T-helper 1 cell (primary cell): ENCODE measurements at places on chromosomes 11 and 22.

- no peak for DNase-seq
Observed at GRCh38 chr11:107655602-107656001, 56.3 kb downstream of the SLN start.

DNA sequence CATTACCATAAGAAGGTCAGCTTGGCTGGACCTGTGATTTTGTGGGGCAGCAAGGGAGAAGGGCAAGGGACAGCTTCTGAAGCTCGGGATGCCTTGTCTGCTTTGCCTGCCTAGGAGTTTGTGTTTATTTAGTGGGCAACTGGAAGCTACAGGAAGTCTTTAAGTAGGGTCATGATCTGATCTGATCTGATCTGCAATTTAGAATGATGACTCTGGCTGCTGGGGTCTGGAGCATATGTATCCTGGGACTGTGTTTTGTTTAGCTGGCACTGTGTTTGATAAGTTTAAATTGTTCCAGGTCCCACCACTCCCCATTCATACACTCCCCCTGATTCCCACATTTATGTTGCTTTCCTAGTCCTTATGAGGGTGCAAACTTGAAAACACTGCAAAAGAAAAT, 47.7 kb upstream of the HTATIP2 start:
- no peak for DNase-seq

DNA sequence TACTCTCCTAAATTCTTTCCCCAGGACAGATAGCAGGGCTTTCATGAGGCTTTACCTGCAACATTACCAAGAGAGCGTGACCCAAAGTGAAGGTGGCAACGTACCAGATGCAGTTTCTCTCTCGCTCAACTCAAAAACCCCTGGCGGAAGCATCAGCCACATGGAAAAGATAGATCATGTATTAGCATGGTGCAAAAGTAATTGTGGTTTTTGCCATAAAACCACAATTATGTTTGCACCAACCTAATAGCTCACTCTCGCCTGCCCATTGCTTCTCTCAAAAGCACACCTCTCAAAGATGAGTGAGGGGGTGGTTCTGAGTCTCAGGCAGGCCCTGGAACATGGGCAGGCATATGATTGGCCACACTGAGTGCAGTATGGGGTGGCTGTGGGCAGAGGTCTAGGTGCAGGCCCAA, 7.0 kb downstream of the MS4A6A start:
- no peak for DNase-seq

GRCh38 chr22:23470811-23471389, 109.2 kb downstream of the IGLL1 start:
- DNase-seq, result no peak

GRCh38 chr11:111796696-111797095, 30.5 kb upstream of the PPP2R1B start:
- no peak for DNase-seq

DNA sequence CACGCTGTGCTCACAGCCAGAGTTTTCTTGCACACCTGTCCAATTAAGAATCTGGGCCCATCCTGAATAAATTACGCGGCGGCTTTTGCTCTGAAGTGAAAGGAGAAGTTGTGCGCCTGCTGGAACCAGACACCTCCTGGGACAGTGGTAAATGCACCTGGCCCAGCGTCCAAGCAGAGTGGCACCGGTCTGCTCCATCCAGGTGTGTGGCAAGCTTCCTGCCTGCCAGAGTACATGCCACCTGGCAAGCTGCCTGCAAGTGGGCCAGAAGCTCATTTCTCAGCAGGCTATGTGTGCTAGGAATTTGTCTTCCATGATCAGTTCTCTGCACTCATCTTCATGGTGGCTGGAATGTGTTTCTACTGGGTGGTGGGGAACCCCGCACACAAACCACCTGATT, 660.6 kb downstream of the ETS1 start:
- no peak for DNase-seq

DNA sequence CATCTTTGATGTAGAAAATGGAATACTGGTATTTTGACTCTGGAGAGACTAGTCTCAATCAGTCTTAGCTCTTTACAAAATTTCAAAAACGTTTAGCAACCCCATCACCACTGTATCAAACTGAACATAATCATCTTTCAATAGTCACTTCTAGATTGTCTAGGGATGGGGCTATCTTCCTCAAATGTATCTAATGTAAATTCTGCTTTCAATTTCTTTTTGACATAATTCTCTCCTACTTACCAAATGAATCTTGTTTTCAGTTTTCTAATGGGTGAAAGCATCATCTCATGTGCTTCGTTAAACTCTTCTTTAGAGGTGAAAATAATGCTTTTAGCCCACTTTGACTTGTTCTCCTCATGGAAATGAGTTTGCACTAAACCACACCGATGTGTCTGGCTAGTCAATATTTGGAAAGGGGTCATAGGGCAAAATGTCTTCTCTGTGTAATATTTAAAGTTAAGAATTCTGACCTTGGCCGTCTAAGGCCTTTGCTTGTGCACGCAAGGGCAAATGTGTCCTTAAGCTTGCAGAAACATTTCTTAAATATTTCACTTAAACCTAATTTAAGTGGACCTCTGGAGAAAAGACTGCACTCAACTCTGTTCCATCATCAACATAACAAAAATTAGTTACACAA, 5.2 kb downstream of the SIK3 start:
- DNase-seq, result no peak

DNA sequence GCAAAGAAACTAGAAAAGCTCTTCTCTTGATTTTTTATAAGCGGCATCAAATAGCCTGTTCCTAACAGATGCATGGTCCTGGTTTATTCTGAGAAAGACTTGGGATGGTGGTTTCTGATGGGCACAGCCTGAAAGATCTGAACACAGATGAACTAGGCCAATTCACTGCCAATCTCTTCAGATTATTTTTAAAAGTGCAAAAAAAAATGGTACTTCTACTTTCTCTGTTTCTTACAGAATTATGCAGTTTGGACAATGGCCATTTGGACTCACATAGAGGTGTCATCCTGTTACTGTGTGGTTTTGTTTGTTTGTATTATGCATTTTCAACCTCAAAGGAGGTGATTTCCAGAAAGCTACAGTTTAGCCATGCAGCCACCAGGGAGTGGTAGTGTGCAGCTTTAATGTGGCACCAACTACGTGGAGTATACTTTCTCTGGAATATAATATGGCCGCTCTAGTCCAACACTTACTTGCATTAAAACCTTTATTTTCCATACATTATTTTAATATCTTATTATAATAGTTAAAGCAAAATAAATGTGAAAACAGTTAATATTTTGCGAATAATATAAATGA, 469.8 kb upstream of the KIRREL3 start:
- DNase-seq, result no peak

- DNase-seq, result no peak
Observed at GRCh38 chr11:122751292-122752070, 86.8 kb upstream of the CRTAM start.

GRCh38 chr11:41872426-41872825, 413.0 kb upstream of the LRRC4C start:
- no peak for DNase-seq

DNA sequence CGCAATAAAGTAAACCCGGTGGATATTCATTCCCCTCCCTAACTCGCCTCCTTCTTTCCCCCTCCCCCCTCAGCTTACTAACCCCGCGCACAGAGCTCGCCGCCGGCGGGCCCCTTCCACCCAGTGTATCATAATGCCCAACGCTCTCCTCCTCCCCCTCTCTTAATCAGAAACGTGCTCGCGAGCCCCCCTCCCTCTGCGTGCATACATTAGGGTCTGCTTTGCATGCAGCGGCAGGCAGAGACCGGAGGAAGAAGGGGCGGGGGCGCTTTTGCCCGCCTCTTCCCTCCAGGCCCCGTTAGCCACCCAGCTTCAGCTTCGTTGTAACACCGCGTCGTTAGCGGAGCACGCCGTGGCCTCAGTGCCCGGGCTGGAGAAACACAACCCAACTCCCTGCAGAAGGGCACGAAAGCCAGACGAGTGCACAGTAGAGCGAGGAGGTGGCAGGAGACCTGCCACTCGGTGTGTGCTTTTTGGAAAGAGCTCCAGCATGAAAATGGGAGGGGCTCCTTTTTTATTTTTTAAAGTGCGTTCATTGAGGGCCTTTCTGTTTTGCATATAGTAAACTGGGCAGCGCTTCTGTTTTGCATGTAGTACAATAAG, 901 bp upstream of the KMT2A start:
- DNase-seq, result peak; percentile 38

- DNase-seq, result no peak
Observed at GRCh38 chr11:72239313-72239848, 4.6 kb downstream of the PHOX2A start.

DNA sequence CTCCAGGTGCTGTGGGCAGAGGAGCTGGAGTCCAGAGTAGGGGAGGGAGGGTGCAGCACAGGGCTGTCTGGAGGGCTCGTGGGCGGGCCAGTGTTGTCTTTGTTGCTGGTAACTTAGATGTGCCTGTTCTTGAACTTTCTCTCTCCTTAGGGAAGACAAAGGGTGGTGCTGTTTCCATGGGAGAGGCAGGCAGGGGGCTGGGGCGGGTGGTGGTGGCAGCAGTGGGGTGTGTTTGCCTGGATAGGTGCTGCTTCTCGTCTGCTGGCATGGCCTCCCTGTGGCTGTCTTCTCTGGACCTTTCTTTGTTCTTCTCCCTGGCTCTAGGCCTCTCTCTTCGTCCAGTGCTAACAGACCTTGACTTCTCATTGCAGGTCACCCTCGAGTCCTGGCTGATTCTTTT, 8.5 kb downstream of the SIDT2 start:
- no peak for DNase-seq

DNA sequence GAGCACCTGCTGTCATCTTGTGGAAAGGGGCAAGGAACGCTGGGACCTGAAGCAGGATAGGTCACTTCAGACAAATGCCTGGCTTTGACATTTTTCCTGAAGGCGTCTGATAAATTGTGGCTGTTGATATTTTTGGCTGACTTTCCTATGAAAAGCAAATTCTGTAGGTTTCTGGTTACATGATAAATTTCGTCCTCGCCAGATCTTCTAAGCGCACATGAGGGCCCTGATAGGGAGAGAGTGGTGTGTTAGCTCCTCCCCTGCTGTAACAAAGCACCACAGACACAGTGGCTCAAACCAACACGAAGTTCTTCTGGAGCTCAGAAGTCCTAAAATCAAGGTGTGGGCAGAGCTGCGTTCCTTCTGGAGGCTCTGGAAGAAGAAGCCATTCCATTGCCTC, 19.6 kb downstream of the APOL4 start:
- no peak for DNase-seq

- no peak for DNase-seq
Observed at GRCh38 chr11:22666325-22666687, at the start of gene GAS2. GAS2 (plus strand) TSS chr11:22666611; CDS start chr11:22674870, 8,259 bp downstream.

- DNase-seq, result no peak
Observed at GRCh38 chr22:19961201-19961580, 19.6 kb upstream of the TXNRD2 start.

- no peak for DNase-seq
Observed at GRCh38 chr11:29623144-29623722, 393.6 kb downstream of the KCNA4 start.

DNA sequence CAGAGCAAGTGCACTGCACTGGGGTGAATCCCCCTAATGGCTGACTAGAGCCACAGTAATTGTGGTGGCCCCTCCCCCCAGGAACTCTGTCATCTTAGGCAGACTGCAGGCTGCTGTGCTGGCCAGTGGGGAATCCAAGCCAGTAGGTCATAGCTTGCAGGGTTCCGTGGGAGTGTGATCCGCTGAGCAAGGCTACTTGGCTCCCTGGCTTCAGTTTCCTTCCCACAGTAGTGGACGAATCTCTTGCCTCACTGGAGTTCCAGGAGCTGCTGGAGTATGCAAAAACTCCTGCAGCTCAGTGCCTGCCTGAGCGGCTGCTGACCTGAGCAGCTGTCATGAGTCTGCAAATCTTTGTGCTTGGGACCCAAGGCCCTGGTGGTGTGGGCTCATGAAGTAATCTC, 13.2 kb downstream of the OOSP3 start:
- DNase-seq, result no peak

- no peak for DNase-seq
Observed at GRCh38 chr22:37563153-37564081, 3.1 kb downstream of the CDC42EP1 start.

- no peak for DNase-seq
Observed at GRCh38 chr11:75823415-75823814, 8.4 kb downstream of the UVRAG start.

GRCh38 chr11:100878474-100878873, 191.4 kb downstream of the ARHGAP42 start:
- no peak for DNase-seq

DNA sequence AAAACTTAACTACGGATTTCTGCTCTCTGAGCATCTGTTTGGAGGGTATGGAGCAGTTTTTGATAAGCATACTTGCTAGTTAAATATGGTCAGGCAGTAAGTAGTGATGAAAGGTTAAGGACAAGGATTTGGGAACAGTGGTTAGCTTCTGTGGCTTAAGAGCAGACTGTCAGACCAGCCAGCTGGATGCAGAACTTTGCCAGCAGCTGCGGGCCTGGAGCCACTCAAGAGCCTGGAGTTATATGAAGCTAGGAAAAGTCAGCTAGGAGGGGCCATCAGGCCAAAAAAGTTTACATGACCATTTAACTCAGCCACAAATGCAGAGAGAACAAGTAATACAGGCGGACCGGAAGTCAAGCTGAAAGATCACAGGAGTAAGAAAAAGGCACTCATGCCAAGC, 1817.7 kb downstream of the LRRC4C start:
- no peak for DNase-seq

- DNase-seq, result no peak
Observed at GRCh38 chr11:102061276-102061675, 14.0 kb downstream of the CFAP300 start.

DNA sequence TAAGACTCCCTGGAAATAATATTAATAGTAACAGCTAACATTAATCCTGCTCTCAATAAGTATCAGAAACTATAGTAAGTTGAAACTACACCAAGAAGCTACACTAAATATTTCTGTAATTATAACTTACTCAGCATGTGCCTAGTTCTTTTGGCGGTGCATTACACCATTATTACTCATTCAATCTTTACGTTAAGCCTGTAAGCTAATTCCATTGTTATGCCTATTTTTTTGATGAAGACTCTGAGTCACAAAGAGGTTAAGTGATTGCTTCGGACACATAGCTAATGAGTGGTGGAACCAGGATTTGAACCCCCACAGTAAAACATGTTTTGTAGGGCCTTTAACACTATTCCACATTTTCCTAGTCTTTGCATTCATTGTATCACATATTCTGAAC, 111.6 kb downstream of the RASSF10 start:
- no peak for DNase-seq

DNA sequence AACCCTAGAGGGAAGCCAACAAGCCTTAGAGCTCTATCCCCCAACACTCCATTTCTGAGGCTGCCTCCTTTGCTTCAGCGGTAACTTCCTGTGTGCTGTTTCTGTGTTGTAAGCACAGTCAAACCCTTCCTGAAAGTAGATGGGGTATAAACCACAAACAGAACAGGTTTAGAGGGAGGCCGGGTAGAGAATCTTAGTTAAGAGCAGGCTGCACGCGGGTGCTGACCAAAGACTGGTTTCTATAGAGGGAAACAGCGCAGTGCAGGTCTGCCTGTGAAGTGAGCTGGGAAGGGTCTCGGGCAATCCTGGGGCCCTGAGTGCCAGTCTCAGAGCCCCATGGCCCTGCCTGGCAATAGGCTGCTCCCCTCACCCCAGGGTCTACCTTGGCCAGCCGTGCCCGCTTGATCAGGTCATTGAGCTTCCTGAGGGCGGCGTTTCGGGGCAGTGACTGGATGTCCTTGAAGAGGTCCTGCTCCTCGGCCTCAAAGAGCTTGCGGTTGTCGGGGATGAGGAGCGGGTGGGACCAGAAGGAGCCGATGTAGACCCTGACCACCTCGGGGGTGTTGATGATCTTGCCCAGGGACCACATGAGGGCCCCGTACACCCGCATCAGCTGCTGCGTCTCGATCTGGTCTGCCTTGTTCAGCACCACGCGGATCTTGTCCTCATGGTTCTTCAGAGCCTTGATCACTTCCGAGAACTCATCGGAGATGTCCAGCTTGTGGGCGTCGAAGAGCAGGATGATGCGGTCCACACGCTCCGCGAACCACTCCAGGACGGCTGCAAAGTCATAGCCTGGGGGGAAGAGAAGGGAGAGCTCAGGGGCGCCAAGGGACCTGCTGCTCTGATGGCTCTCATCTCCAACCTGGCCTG, 15.3 kb upstream of the CDC42BPG start:
- DNase-seq, result peak; percentile 94
